ENCODE measurements at places on chromosomes 5 and 9.

GRCh38 chr5:176857216-176857893 lies 41.8 kb downstream of the HK3 start:
- no peak for DNase-seq

- DNase-seq = no peak
These were observed 175.8 kb downstream of the TMEM167A start for GRCh38 chr5:82901281-82901888.

DNA sequence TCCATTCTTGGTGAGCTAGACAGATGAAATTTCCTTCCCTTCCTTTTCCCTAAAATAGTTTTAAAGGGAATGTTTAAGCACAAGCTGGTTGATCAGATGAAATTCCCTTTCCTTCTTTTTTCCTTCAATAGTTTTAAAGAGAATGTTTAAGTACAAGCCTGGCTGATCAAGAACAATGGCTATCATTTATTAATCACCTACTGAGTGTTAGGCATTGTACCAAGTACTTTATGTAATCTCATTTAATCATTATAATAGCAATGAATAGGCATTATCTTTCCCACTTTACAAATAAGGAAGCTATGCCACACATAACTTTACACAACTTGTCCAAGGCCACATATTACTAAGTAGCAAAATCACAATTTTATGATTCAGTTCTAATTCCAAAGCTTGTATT lies 152.0 kb upstream of the ACOT12 start:
- no peak for DNase-seq

DNA sequence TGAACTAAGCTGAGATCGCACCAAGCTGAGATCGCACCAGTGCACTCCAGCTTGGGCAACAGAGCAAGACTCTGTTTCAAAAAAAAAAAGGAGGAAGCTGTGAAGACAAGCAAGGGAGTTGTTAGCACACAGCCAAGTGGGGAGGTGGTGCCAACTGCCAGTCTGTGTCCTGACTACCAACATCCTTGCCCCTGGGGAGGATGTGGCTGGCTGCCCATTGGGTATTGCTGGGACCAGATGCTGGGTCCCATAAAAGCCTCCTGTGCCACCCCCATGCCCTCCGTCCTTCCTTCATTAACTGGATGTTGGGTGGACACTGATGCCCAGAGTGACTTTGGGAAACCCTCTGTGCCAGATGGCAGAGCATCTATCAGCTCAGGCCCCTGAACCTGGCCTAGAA lies 157.1 kb upstream of the COL5A1 start:
- DNase-seq = no peak

DNA sequence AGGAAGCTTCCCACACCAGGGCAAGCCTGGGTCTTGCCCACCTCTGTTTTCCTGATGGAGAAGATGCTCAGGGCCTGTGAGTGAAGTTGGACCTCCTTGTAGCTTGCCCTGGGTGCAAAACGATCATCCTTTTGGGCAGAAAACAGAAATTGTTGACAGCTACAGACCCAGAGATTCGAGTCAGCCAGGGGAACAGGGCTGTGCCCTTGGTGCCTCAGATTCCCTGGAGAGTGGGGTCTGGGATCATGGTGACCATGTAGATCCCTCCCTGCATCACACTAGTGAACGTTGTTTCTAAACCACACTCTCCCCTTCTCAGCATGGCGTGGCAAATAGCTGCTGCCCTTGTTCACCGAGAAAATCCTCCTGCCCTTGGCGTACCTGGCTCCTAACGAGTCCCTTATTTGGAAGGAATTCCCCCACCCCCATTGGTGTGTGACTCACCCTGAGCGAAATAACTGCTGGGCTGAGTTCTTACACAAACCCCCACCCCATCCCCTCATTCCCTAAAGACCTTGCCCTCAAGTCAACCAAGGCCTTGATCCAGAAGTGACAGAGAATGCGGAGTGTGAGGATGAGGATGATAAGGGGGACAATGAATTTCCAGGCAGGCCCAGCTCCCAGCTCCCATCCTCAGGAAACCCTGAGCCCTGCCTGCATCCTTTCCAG lies 1.1 kb upstream of the DCANP1 start:
- no peak for DNase-seq

GRCh38 chr5:173020643-173021042 lies 35.5 kb upstream of the CREBRF start:
- no peak for DNase-seq

GRCh38 chr9:98251551-98251950 lies 3.9 kb downstream of the TBC1D2 start:
- no peak for DNase-seq

GRCh38 chr5:132816554-132816953 lies 3.5 kb downstream of the SOWAHA start:
- DNase-seq = no peak

GRCh38 chr9:130537346-130538050 lies 41.9 kb upstream of the FUBP3 start:
- DNase-seq = no peak

DNA sequence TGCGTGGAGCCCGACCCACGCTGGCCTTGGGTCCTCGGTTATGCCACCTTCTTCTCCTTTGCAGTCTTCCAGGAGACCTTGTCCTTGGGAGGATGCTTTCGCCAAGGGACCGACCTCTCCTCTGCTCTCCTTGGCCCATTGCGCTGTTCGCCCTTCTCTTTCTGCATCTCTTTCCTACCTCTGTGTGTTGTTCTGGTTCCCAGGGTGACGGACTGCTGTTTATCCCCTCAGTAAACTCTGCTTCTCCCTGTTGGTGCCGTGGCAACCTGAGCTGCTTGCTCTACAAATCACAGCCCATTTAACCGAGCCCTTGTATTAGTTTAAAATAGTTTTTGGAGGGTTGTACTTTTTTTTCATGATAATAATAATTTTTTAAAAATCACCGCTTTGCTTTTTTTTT lies 97.9 kb downstream of the DAPK1 start:
- DNase-seq = no peak

GRCh38 chr9:112789473-112789872 lies 38.9 kb downstream of the SNX30 start:
- DNase-seq = no peak

DNA sequence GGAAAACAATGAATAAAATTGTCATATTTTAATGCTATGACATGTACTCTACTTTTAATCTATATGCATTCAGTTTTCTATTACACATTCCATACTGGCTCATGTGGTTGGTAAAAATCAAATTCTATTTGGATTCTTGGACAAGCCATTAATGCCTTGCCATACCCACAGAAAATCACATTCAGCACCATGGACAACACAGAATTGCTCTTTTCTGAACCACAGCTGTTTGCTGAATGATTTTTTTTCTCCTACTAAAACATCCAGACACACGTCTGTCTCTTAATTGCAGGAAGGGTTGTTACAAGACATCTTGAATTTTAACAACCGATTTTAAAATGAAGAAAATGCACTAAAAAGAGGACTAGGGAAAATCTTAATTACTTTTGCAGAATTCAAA lies 675.6 kb downstream of the BRINP1 start:
- no peak for DNase-seq

GRCh38 chr5:139949710-139950109 lies 93.4 kb downstream of the NRG2 start:
- DNase-seq = no peak

DNA sequence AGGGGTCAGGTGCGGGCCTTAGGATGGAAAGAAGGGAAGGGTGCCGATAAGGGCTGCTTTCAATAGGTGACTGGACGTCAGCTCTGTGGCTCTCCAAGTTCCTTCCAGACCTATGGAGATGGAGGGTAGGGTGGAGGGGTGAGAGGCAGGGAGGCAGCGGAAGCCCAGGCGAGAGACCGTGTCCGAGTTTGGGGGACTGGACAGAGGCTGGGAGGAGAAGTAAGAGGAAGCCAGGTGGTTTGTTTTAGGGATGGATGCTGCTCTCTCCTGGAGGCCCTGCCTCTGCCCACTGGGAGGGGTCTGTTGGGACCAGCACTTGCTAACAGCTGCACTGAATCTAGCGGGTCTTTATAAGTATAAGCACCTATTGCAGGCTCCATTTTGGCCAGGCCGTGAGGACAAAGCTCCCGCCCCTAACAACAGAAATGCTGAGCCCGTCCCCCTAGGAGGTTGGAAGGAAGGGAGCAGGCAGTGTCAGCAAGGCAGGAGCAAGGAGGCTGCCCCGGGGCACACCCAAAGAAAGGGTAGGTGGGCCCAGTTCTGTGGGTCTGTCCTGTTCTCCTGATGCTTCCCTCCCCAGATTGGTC lies 167.5 kb downstream of the DAB2IP start:
- no peak for DNase-seq

- no peak for DNase-seq
These were observed 257.5 kb downstream of the HSPA4 start for GRCh38 chr5:133309166-133309795.

GRCh38 chr5:103435136-103435889 lies 127.3 kb downstream of the NUDT12 start:
- no peak for DNase-seq

DNA sequence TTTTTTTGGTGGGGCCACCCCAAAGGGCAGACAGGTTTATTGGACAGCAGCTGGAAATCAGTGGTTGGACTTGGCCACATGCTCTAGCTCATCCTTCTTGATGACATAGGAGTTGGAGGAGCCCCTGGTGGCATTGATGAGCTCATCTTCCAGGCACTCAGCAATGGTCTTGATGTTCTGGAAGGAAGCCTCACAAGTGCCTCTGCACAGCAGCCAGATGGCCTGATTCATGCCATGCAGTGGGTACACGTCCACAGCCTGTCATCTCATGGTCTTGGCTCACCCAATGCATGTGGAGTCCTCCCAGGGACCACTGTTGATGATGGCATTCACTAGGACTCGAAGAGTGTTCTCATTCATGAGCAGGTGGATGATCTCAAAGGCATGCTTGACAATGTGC lies 11.3 kb upstream of the RCL1 start:
- no peak for DNase-seq

- DNase-seq = no peak
These were observed 106.6 kb upstream of the PJA2 start for GRCh38 chr5:109516390-109516789.

DNA sequence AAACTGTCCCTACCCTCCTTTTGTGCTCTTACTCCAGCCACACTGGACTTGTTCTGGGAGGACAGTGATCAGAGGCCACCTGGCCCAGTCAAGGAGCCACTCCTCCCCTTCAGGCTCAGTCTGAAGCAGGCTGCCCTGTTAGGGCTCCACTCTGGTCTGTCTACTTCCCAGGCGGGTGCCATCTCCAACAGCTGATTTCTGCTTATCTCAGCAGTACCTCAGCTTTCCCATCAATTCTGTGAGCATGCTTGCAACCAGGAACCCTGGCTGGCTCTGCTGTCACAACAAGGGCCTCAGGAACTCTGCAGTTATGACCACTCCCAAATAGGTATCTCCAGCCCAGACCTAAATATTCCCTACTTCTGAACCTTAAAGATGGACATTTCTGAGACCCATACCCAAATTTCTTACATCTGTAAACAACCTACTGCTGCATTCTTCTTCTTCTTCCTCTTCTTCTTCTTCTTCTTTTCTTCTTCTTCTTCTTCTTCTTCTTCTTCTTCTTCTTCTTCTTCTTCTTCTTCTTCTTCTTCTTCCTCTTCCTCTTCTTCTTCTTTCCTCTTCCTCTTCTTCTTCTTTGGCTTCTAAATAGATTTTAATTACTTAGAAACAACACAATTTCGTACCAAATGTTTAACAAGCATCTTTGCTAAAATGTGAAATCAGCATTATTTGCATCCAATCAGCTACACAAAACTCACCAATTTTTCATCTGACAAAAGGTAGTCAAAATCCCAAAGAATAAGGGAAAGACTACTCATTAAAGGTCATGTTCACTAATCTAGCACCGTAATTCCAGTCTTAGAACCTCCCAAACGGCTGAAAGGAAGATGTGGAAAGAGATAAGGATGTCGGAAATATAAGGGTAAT lies 13.6 kb upstream of the SLC22A4 start:
- no peak for DNase-seq

GRCh38 chr5:51632027-51632426 lies 248.8 kb downstream of the ISL1 start:
- DNase-seq = no peak

DNA sequence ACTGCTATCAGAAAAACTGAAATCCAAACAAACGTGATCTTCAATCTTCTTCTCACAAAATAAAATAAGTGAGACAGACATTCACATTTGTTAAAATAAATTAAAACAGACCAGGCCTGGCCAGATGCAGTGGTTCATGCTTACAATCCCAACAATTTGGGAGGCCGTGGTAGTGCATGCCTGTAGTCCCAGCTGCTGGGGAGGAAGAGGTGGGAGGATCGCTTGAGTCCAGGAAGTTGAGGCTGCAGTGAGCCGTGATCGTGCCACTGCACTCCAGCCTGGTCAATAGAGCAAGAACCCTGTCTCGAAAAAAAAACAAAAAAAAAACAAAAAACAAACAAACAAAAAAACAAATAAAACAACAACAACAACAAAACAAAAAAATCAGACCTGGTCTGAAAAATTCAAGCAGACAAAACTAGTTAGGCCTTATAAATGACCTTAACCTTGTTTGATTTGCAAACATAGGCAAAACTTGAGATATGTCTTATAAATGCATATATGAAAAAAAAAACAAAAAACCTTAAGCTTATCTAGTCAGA lies 10.8 kb downstream of the MAPKAP1 start:
- DNase-seq = no peak

- no peak for DNase-seq
These were observed 36.3 kb downstream of the TRIO start for GRCh38 chr5:14179446-14179845.

DNA sequence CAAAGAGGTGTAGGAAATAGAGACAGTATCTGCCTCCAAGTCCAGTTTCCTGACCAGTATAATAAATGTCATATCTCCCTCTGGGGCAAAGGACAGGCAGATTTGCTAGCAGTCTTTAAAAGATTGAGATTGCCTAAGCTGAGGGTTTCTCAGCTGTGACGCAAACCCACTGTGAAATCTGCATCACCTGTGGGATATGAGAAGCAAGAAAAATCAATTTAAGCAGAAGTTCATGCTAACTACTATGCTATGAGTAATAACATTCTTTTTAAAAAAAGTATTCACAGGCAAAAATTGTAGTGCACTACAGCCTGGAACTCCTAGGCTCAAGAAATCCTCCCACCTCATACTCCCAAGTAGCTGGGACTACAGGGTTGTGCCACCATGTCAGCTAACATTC lies 168.1 kb upstream of the POC5 start:
- no peak for DNase-seq

- DNase-seq = no peak
These were observed at the start of gene PPP1R2B for GRCh38 chr5:156850206-156850751. Gene PPP1R2B, plus strand, starts transcription at chr5:156850295. Its CDS starts 268 bp downstream, at chr5:156850563.

DNA sequence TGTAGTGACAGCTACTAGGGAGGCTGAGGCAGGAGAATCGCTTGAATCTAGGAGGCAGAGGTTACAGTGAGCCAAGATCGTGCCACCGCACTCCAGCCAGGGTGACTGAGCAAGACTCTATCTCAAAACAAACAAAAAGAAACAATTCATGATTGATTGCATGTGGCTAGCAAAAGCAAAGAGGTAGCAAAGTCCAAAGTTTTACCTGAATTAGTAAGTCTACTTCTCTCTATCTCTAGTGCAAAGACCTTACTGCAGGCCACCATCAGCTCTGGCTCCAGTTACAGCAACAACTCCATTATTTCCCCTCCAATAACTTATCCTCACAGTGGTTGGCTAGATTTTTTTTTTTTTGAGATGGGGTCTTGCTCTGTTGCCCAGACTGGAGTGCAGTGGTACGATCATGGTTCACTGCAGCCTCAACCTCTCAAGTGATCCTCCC lies 6.2 kb upstream of the SAR1B start:
- DNase-seq = no peak

- no peak for DNase-seq
These were observed 626.6 kb upstream of the SGCD start for GRCh38 chr5:155700333-155700732.

Data from NCI-H774 (cell line).